ENCODE measurements at places on chromosomes 12 and 14.

DNA sequence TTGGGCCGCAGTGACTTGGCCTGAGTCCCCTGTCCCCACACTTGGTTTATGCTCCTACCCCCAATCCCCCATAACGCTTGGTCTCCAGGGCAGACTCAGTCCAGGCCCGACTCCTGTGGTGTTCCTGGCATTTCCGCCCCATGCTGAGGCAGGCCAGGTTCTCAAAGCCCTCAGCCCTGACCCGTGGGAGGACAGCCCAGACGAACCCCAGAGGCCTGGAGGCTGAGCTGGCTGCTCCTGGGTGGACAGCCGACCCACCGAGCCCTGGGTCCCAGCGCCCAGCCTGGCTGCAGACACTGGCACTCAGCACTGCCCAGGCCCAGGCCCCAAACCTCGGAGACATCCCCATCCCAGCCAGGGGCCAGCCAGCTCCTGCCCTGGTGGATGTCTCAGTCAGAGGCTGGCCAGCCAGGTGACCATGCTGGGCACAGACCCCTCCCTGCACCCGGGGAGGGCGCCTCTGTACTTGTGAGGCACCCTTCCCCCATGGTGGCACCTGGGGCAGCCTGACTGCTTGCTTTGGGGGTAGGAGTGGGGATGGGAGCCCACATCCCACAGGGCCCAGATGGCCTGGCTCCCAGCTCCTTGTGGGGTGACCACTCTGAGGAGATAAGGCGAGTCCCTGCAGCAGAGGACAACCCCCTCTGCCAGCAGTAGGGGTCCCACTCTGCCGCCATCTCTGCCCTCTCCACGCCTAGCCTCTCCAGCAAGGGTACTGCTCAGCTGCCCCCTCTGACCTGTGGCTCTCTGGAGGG lies 1.4 kb downstream of the PLD4 start:
- peak; percentile 13 for DNase-seq

- DNase-seq: no peak
These were observed 81.9 kb downstream of the TMEM132D start for GRCh38 chr12:129821964-129822363.

- DNase-seq: no peak
These were observed 69.4 kb upstream of the NAV3 start for GRCh38 chr12:77761286-77761685.

- no peak for DNase-seq
These were observed 7.9 kb downstream of the B4GALNT3 start for GRCh38 chr12:467591-467990.

- no peak for DNase-seq
These were observed 2.7 kb downstream of the CGRRF1 start for GRCh38 chr14:54512393-54512792.

DNA sequence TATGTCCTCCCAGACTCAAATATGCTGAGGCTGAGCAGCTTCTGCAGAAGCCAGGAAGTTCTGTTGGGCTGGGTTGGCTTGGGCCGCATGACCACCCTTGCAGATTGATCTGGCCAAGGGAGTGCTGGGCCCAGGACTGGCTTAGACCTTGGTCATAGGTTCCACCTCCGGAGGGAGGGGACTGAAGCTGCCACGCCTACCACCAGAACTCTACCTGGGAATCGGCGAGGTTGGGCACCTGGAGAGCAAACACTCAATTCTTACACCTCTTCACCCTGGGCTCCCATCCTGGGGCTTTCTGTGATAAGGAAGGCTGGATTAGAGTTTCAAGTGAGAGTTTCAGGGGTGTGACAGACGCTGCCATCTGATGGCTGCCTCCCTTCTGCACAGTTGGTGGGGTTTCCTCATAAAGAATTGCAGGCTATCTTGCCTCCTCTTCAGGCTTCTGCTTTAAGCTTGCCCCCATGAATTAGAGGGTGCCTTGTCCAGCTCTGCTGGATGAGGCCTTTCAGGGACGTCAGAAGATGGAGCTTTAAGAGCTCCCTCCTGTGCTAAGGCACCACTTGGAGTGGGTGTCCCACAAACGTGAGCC lies 5.8 kb downstream of the SLC24A4 start:
- DNase-seq: no peak

DNA sequence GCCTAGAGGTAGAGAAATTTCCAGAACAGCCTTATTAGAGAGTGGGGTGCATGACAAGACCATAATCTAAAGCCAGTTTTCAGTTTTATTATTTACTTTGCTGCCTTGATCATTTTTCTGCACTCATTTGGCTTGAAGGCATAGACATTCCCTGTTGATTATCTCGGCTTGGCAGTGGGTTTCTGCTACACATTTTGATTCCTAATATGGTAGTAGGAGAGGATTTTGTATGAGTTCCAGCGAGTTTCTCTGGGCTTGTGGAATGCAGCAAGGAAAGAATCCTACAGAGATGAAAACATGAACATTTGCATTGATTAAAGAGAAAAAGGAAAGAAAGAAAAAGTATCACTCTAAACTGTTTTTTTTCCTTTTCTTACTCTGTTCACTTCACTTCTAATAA lies 281.2 kb downstream of the PAWR start:
- DNase-seq: peak; percentile 34

DNA sequence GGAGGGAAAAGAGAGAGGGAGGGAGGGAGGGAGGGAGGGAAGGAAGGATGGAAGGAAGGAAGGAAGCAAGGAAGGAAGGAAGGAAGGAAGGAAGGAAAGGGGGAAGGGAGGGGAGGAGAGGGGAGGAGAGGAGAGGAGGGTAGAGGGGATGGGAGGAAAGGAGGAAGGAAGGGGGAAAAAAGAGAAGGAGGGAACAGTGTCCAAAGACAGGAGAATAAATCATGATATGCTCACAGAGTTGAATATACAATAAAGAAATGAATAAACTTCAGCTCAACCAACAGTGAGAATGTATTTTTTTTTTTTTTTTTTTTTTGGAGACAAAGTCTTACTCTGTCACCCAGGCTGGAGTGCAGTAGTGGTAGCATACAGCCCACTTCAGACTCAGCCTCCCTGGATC lies 4.0 kb downstream of the OR6J1 start:
- no peak for DNase-seq

- no peak for DNase-seq
These were observed 44.3 kb upstream of the KTN1 start for GRCh38 chr14:55535516-55536203.

- no peak for DNase-seq
These were observed 260.5 kb downstream of the NEDD1 start for GRCh38 chr12:97167598-97167997.

DNA sequence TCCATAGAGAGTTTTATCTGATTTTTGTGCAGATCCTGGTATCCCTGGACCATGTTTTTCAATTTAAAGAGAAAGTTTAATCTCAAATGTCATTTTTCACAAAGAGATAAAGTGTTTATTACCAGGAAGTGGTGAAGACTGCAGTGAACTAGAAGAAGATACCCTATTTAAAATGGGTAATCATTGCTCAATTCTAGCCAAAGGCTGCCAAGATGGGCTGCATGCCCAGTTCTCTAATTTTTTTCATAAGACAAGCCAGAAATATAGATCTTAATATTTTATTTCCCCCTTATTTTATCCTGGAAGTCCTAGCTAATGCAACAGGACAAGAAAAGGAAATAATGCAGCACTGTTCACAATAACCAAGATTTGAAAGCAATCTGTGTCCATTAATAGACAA lies 343.5 kb downstream of the PCNX1 start:
- no peak for DNase-seq

DNA sequence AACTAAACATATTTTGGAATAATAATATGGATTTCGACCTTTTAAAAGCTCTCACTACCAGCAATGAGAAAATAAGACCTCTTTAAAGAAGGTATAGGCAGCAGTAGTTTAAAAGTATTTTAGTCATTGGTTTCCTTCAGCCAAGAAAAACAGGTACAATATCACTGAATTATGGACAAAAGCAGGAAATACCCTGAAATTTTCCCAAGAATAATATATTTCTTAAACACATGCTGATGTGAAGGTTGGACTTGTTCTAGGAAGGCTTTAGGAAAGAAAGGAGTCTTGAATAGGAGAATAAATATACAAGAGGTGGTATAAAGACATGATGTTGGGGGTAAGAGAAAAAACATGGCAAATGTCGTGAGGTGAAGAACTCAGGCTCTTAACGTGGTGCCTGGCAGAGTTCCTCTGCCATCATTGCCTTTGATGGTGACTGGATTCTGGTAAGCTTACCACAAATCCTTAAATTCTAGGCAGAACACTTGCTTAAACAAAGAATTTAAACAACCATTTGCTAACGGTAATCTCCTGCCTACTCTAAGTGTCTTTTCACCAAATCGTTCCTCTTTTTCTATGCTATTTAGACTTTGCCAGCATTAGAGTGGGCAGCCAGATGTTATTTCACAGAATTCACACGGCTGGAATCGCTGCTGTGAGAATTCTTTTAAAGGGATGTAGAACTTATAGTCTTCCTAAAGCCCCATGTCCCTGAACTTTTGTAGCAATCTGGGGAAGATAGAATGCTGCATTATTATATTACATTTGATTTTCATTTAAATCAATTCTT lies 11.9 kb upstream of the NUDT4 start:
- no peak for DNase-seq

DNA sequence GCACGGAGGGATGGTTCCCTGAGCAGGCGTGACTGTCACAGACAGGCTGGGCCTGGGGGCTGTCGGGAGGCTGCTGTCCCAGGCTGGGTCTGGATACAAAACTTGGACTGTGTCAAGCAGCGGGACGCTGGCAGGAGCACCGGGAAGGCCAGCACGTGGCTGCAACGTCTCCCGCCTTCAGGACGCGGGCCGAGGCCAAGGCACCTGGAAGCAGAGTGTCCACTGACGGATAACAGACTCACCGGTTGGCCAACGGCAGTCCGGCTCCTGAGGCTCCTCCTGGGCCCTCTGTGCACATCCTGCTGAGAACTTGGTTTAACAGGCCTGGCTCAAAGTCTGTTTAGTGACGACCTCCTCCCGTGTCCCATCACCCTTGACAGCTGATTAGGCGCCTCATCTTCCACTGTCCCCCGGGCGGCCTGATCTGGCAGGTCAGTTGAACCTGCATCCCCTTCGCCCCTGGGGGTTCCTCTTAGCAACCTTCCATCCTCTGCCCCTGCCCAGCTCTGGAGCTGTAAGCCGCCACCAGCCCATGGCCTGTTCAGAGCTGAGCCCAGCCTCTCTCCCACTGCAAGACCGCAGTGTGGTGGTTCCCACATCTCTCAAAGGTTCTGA lies 2.5 kb downstream of the XRCC3 start:
- DNase-seq: no peak

DNA sequence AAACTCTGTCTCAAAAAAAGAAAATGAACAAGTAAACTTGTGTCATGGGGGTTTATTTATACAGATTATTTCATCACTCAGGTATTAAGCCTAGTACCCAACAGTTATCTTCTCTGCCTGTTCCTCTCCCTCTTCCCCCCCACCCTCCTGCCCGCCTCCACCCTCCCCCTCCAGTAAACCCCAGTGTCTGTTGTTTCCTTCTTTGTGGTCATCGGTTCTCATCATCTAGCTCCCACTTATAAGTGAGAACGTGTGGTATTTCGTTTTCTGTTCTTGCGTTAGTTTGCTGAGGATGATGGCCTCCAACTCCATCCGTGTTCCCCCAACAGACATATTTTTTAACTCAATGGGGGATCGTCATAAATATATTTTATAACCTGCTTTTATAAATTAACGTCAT lies 12.3 kb downstream of the IL31 start:
- no peak for DNase-seq

- peak; percentile 21 for DNase-seq
These were observed 100.7 kb downstream of the APAF1 start for GRCh38 chr12:98745578-98746391.

DNA sequence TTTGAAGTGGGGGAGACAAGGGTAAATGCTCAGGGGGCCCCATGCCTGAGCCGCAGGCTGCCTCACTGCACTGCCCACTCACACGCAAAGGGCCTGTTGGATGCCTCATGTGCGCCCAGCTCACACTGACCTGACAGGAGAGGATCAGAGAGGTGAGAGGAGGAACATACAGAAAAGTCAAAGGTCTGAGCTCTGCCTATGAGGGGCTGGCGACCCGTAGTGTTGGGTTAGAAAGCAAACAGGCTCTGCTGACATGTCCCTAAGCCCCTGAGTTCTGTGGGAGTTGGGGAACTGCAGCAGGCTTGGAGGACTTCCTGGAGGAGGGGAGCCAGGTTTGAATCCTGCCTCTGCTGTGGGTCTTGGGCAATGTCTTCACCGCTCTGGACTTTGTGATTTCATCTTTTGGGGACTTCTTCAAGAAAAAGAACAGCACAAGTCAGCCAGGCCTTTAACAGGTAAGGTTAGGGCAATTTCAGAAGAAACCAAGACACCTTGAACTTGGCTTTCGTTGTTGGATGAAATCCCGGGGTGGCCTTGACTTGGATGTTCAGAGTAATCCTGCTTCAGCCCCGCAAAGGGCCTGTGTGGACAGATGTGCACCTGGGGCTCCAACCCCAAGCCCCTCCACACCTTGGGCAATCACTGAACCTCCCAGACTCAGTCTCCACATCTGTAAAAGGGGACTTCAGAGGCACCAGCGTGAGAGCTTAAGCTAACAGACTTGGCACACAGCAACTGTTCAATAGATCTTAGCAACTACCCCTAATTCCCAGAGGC lies 116.8 kb downstream of the SCARB1 start:
- no peak for DNase-seq

GRCh38 chr12:52213564-52214420 lies 19.3 kb upstream of the KRT7 start:
- DNase-seq: peak; percentile 86

DNA sequence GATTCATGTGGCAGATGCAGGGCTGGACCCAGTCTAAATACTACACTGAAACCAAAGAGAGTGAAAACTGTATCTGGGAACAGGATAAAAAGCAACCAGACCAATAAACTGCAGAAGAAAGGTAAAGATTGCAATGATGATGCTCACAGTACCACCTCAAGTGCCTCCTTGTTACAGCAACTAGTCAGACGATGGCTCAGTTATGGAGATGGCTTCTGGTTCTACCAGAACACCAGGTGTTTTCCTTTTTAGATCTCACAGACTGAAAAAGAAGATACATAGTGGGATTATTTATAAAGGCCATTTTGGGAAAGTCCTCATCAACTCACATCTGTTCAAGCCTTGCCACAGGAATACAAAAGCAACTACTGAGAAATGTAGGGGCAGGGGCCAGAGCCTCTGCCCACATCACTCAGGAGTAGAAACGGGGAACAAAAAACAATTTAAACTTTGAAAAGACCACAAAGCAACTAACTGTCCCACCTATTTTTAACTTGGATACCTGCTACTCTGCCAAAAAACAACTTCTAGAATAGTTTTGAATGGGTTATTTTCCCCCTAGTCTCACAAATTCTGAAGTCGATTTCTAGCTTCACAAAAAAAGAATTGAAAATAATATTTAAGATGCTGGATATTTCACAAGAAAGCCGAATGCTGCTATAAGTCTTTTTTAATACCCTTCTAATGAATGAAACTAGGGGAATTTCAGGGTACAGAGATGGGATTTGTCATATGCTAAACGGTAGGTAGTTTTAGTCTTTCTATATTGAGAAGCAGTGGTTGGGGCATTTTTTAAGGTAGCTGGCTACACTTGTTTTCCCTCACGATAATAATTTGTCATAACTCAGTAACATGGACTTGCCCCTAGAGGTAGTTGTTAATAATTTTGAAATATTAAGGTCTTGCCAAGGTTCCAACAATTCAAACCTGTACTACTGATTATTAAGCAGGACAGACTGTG lies 197.2 kb upstream of the TMPO start:
- no peak for DNase-seq
